ENCODE measurements at places on chromosomes 2 and 18.
A peak's percentile ranks its signal among the peaks of the same experiment; 100 is the strongest.

GRCh38 chr2:219214141-219214540 is 4.6 kb downstream of the ABCB6 start:
- no peak for DNase-seq

DNA sequence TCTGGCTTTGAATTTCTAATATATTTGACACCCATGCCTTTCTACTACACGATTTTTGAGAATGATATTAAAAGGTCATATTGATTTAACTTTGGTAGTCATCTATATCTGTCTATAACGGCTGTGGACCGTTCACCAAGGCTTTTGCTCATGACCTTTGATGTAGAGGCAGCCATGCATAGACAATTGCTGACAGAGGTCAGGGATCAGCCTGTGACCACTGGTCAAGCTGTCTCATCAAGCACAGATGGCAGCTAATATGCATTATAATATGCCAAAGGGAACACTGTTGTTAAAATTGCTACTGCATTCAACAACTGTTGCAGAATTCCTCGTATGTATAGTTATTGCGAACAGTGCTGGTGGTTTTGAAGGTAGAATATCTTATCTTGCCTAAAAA is 323.9 kb upstream of the DSEL start:
- no peak for DNase-seq

DNA sequence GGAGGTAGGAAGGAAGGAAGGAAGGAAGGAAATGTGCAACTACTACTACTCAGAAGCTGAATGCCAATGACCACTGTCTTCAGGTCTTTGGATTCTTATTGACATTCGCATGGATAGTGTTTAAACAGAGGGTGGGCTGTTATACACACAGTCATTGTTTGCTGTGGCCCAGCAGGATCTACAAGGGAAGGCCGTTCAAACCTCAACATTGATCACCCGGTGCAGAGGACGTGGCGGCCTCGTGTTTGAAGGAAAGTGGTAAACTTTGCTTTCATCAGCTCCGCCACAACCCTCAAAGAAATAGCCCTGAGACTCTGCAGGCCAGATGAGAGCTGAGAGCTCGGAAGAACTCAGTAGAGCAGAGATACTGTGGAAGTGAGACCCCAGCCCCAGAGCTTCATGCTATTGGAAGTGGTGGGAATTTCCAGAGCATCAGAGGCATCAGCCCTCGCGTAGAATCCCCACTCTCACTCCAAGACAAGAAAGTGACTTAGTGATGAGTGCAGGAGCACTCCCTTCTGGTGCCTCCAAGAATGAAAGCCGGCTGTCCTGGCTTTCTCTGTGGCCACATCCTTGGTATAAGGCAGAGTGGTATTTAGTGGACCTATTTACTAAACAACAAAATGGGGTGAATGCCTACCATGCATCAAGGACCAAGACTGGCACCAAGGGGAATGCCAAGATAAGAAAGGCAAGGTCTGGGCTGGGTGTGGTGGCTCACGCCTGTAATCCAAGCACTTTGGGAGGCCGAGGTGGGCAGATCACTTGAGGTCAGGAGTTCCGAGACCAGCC is 10.1 kb upstream of the ROCK2 start:
- no peak for DNase-seq

DNA sequence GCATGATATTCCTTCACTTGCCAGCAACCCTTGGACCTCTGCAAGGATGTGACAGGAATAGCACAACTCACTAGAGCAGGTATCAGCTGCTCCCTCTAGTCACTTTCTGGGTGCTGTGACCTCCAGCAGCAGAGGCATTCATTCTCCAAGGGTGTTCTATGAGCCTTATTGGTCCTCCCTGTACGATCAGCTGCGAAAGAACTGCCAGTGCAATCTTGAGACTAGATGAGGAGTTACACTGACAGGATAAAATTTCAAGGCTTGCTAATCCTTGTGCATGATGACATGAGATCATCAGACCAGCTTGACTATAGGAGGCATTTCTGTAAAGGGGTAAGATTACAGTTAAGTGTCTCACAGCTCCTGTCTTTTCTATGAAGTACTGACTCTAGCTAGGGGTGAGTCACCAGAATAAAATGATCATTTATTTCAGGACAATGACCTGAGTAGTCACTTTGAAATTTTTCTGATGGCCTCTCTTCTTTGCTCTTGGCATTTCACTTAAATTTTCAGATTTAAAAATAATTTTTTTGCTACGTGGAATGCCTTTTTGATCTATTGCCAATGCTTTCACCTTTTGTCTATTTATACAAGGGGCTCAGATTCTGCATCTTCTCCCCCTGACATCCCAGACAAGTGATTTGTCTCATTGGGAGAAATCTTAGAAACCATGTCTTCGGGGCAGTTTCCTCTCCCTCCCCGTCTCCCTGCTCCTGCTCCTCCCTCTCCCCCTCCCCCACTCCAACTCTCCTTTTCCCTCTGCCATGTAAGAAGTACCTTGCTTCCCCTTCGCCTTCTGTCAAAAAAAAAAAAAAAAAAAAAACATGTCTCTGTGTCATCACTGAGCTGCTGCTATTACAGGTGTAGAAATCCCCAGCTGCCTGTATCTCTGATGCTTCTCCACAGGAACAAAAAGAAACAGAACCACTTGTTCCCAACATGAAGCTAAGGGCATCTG is 49.2 kb upstream of the FRZB start:
- no peak for DNase-seq

GRCh38 chr18:22637787-22638186 is 220.1 kb upstream of the CTAGE1 start:
- DNase-seq: no peak

DNA sequence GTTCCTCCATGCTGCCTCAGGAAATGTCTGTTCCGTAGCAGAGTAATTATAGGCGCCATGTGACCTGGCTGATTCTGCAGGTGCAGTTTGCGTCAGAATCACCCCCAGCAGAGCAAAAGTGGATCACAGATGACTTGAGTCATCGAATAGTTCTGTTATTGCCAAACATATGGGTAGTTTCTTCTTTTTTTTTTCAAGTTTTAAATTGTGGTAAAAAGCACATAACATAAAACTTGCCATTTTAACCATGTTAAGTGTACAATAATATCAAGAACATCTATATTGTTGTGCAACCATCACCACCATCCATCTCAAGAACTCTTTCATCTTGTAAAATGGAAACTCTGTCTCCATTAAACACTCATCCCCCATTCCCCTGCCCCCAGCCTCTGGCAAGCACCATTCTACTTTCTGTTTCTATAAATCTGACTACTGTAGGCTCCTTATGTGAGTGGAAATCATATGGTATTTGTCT is 177.7 kb upstream of the TWIST2 start:
- DNase-seq: no peak

- no peak for DNase-seq
Measured at GRCh38 chr18:57445488-57446319, 10.5 kb downstream of the ONECUT2 start.

- DNase-seq: no peak
Measured at GRCh38 chr2:102421890-102422759, 835 bp upstream of the IL18RAP start.

DNA sequence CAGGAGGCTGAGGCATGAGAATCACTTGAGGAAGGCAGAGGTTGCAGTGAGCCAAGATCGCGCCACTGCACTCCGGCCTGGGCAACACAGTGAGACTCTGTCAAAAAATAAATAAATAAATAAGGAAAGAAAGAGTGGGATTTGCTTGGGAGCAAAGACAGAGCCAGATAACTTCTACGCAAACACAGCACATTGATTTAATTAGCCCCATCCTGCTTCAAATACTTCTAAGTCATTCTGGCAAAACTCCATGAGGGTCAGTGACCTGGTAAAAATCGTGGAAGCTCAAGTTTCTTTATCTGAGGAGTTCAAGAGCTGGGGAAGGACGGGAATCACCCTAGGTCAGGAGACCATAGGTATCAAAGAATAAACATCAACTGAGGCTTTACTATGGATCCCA is 70.6 kb upstream of the TCF7L1 start:
- DNase-seq: no peak

GRCh38 chr2:109591206-109591605 is 22.6 kb downstream of the SEPTIN10 start:
- DNase-seq: no peak

DNA sequence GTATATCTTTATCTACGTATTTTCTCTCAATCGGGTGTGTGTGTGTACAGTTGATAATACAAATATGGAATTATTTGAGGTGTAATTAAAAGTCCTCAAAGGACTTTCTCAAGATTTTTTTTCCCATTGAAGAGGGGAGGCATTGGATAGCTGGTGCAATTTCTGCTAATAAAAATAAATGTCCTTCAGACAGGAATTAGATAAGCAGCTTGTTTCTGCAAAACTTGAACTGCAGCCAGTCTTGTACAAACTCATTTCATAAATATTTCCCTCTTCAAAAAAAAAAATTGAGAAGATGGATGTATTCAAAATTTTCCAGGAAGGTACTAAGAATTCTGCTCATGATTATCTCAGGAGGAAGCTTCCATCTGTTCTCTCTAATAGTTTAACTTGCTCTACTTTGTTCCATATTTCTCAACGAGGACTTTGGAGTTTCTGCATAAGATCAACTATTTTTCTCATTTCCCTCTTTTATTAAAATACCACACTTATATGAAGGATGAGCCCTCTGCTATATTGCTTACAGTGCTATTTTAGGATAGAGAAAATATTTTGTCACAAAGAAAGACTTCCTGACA is 33.0 kb upstream of the GLS start:
- no peak for DNase-seq

GRCh38 chr2:224682134-224682533 is 34.0 kb downstream of the CCDC195 start:
- DNase-seq: no peak

- no peak for DNase-seq
Measured at GRCh38 chr18:38330573-38330972, 765.0 kb upstream of the CELF4 start.

DNA sequence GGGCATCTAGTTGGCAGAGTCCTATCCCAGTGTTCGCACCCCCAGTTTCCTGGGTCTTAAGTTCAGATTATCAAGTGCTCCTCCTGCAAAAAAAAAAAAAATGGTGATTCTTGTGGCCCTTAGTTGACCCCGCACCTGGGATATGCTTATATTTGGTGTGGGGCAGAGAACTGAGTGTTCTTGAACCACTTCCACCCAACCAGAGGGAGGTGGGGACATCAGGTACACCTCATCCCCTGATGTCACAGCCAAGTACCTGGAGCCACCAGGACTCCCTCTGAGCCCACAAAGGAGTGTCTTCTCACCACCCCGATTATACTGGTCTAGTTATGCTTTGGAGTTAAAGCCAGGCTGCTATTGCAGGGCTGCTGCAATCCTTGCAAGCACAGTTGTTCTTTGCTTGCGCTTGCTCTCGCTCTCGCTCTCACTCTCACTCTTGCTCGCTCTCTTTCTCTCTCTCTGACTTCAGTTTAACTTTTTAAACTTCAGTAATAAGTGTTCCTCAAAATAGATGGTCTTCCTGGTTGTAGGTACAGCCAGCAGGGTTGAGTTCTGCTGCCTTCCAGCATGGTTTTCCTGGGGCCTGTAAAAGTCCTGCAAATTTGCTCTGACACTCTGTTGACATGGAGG is 265.7 kb downstream of the NEDD4L start:
- DNase-seq: no peak

- peak; percentile 47 for DNase-seq
Measured at GRCh38 chr2:113240915-113241911, 37.5 kb downstream of the PAX8 start.

DNA sequence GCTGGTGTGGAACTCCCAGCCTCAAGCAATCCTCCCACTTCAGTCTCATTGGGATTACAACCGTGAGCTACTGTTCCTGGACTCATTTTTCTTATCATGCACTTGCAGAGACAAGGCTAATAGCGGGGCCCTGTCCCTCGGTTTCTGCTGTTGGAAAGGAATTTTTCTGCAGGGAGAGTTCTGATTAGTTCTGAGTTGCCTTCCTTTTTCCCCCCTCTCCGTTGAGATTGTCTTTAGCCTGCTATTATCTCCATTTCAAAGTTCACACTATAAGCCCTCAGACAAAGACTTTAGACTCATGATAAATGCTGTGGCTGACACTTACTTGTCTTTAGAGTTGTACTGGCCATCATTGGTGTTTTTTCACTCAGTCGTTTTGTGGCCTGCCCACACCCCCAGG is 97.2 kb downstream of the NCOA1 start:
- no peak for DNase-seq

All from stimulated activated CD4-positive, alpha-beta T cell treated with anti-CD3 and anti-CD28 coated beads, Interleukin-4, amount 100 ng/mL, for 1 hour (primary cell).